Tibial nerve (tissue), 4 donors: ENCODE measurements at places on chromosomes 5 and 9.
A peak's percentile ranks its signal among the peaks of the same experiment; 100 is the strongest.

DNA sequence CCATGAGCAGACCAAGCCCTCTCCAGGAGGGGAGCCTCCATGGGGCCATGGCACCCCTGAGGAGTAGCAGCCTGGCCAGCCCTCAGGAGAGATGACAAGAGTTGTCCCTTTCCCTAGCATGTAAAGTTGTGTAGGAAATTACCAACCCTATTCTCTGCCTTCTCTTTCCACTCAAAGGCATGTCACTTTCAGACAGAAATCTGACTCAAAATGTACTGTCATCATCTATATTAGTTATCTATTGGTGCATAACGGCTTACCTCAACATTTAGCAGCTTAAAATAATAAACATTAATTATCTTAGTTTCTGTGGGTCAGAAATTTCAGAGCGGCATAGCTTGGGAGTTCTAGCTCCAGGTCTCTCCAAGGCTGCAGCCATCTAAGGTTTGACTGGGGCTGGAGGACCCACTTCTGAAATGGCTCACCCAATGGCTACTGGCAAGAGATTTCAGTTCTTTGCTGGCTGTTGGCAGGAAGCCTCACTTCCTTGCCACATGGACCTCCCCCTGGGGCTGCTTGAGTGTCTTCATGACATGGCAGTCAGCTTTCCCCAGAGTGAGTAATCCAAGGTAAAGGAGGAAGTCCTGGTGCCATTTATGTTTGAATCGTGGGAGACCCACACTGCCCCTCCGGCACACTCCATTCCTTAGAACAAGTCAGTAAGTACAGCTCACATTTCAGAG is 632.3 kb downstream of the CCDC171 start:
- no peaks in the 10 kb centered on the region for H3K36me3 ChIP-seq
- DNase-seq = no peak
- H3K27ac ChIP-seq = no peak overlapping the region
- H3K27me3 ChIP-seq = no peaks in the 10 kb centered on the region
- no peak overlapping the region for H3K4me3 ChIP-seq
- peaks cover 5% of the 10 kb centered on the region for H3K4me1 ChIP-seq

DNA sequence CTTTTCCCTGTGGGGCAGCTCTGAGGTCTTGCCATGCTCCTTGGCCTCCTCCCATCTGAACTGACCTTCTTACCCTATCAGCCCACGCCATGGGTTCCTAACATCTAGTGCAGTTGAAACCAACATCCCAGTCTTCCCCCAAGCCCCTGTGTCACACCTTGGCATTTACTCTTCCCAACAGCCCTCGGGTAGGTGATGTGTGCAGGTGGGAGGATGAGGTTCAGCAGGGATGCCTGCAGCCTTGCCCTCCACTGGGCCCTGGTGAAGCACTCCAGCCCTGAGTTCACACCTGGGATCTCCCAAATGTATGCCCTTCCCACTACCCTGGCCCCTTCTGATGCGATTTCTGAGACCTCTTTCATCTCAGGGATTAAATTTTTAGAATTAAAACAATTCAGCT is 15.5 kb downstream of the IRX2 start:
- no peaks in the 10 kb centered on the region for H3K36me3 ChIP-seq
- no peak overlapping the region for H3K4me3 ChIP-seq
- DNase-seq = no peak
- H3K4me1 ChIP-seq = no peaks in the 10 kb centered on the region
- no peak overlapping the region for H3K27ac ChIP-seq

- H3K4me3 ChIP-seq = no peak overlapping the region
- H3K27ac ChIP-seq = peak overlapping the region; percentile 84
- H3K27me3 ChIP-seq = peaks cover 51% of the 10 kb centered on the region
- H3K4me1 ChIP-seq = peaks cover 22% of the 10 kb centered on the region
These were observed 11.8 kb upstream of the SLC9A3 start for GRCh38 chr5:535846-536698.

DNA sequence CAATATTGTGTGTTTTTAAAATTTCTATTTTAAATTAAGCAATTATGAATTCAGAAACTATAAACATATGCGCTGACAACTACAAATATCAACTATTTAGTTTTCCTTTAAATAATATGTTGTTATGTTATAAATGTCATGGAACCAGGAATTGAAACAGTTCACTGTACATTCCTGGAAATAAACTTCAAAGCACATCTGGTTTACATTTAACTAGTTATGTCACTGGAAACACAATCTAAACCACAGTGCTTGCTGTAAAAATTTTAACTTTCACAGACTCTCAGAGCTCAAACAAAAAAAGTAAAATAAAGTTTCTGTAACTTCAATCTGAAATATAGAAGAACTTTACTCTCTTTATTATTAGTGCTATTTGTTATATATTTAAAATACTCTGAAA is 179.2 kb downstream of the FBN2 start:
- H3K4me3 ChIP-seq = no peak overlapping the region
- no peak for DNase-seq
- no peak overlapping the region for H3K27ac ChIP-seq
- no peaks in the 10 kb centered on the region for H3K36me3 ChIP-seq

GRCh38 chr9:136554870-136555269 is 9.0 kb upstream of the NOTCH1 start:
- DNase-seq = no peak
- no peak overlapping the region for H3K27ac ChIP-seq
- H3K4me3 ChIP-seq = no peak overlapping the region
- no peaks in the 10 kb centered on the region for H3K36me3 ChIP-seq
- H3K27me3 ChIP-seq = no peaks in the 10 kb centered on the region
- peaks cover 51% of the 10 kb centered on the region for H3K4me1 ChIP-seq

DNA sequence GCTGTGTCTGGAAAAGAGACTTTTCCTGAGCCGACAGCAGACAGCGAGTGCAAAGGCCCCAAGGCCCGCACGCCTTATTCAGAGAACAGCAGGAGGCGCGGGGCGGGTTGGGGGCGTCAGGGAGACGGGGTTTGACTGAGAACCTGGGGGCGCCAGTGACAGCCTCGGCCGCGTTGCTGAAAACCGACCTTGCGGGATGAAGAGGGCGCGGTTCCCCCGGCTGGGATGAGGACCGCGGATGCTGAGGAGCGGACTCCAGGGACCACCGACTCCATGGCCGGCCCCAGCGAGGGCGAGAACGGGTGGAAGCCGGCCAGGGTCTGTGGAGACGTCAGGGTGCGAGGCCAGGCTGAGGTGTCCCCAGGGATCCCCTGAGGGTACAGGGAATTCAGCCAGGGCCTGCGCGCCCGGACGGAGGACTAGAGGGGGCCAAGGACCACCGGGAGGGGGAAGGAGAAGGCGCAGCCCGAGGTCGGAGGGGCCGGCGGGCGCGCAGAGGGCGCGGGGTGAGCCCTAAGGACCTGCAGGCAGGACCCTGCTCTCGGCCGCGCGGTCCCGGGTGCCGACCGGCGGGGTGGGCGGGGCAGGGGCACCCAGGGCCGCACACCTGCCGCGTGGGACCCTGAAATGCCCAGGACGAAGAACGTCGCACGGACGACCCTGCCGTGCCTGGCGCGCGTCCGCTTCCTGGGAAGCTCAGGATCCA is 837 bp upstream of the AHRR start:
- H3K4me3 ChIP-seq = peak overlapping the region; percentile 49
- H3K4me1 ChIP-seq = no peaks in the 10 kb centered on the region
- H3K36me3 ChIP-seq = no peaks in the 10 kb centered on the region
- no peak for DNase-seq
- H3K27me3 ChIP-seq = peaks cover 52% of the 10 kb centered on the region
- no peak overlapping the region for H3K27ac ChIP-seq

- H3K27ac ChIP-seq = no peak overlapping the region
- no peaks in the 10 kb centered on the region for H3K36me3 ChIP-seq
- no peaks in the 10 kb centered on the region for H3K27me3 ChIP-seq
- no peak overlapping the region for H3K4me3 ChIP-seq
These were observed 86.5 kb upstream of the ATP10B start for GRCh38 chr5:160938532-160938931.

DNA sequence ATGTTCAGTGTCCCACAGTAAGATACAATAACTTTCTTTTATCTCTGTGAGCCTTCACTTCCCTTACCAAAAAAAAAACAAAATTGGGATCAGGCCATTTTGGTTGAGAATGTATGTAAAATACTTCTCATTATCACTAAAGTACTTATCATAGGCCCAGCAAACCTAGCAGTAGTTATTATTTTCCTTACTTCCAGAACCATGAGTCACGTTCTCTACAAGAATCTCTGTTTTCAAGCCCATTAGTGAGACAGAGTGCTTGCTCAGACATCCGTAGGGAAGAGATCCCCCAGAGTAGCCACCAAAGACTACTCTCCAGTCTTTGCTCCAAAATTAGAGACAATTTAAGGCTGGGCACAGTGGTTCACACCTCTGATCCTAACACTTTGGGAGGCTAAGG is 103.9 kb upstream of the NR5A1 start:
- no peak overlapping the region for H3K4me3 ChIP-seq
- H3K4me1 ChIP-seq = no peaks in the 10 kb centered on the region
- H3K36me3 ChIP-seq = no peaks in the 10 kb centered on the region
- DNase-seq = no peak
- no peaks in the 10 kb centered on the region for H3K27me3 ChIP-seq

DNA sequence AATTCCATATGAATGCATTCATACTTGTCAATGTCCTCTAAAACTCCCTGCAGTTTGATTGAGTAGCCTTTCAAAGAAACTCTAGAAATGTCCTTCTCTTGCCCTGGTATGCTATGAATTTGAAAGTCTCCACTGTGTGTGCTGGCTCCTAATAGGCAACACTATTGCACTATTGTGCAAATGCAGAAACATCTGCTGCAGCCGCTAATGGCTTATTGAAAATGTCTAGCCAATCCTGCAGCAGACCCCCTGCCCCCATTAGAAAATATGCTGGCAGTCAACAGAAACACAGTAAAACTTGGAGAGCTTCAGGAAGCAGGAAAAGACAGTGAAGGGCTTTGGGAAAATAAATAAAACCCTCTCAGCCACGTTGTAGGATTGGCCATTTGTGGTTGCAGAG is 87.3 kb upstream of the GRAMD2B start:
- H3K4me1 ChIP-seq = peaks cover 4% of the 10 kb centered on the region
- no peaks in the 10 kb centered on the region for H3K36me3 ChIP-seq
- DNase-seq = no peak

DNA sequence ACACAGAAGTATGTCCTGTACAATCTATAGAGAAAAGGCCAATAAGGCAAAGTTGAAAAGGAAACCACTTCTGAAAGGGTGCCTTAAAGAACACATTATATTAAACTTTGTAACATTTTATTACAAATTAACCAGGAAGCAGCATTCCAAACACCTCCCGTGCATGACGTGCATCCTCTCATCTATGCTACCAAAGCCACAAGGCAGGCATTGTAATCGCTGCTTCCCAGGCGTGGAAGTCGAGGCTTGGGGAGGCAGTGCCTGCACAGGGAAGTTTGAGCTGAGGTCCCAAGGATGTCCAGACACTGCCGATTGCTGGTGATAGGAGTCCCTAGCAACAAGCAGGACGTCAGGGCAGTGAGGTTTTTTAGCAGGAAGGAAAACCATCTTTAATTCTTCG is 44.3 kb upstream of the BARHL1 start:
- H3K27me3 ChIP-seq = no peaks in the 10 kb centered on the region
- no peak overlapping the region for H3K4me3 ChIP-seq
- H3K36me3 ChIP-seq = peaks cover 4% of the 10 kb centered on the region
- no peaks in the 10 kb centered on the region for H3K4me1 ChIP-seq

DNA sequence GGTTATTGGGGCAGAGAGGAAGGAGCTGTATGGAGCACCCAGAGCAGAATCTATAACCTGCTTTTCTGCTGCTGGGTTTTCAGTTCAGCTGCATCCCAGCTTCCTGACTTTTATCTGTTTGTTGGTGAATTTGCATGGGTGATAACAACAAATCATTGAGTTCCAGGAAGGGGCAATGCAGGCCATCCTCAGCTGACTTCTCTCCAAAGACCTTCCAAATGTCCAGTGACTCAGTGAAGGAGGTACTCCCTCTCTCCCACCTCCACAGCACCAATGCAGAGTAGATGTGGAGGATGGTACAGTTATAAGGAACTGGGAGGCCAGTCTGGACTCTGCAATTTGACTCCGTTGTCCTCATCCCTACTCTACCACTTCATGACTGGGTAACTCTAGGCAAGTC is 1.6 kb upstream of the TXN start:
- H3K27ac ChIP-seq = no peak overlapping the region
- no peak overlapping the region for H3K4me3 ChIP-seq
- H3K27me3 ChIP-seq = no peaks in the 10 kb centered on the region
- no peaks in the 10 kb centered on the region for H3K36me3 ChIP-seq
- no peak for DNase-seq

DNA sequence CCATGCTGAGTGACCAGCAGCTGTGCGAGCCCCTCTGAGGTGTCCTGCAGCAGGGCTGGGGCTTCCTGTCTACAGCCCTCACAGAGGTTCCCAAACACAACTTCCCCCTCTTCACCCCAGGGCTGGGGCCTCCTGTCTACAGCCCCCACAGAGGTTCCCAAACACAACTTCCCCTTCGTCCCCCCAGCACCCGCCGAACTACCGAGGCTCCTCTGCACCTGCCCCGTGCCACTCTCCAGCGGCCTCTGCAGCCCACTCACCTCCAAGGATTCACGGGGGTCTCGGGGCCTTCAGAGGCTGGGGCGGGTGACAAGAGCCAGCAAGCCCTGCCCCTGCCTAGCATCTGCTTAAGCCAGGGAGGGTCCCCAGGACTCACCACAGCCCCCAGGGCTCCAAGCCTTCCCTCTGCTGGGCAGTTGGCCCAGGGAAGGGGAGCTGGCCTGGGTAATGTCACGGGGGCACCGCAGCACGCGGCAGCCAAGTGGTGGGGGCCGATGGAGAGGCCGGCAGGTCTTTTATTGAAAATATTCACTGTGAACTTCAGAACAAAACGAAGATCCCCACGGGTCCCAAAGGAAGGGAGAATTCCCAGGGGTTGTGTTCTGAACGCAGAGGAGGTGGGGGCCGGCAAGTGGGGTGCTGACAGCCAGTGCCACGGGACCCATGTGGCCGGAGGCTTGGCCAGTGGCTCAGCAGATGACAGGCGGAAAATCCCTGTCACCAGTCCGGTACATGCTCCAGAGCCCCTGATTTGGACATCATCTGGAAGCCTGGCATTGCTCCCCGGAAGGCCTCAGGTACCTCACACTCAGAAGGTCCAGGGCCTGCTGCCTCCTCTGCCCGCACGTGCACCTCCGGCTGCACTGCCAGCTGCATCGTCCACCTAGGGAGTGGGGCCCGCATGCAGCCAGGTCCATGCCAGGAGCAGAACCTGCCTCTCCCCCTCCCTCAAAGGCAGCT is 125.3 kb downstream of the ADAMTS2 start:
- H3K4me3 ChIP-seq = no peak overlapping the region
- H3K27me3 ChIP-seq = no peaks in the 10 kb centered on the region
- no peak for DNase-seq
- no peaks in the 10 kb centered on the region for H3K36me3 ChIP-seq
- H3K4me1 ChIP-seq = no peaks in the 10 kb centered on the region
